NCI-H1930 (cell line): ENCODE measurements at places on chromosomes 2 and 18.

- no peak for DNase-seq
Measured at GRCh38 chr2:224025874-224026273, 13.2 kb downstream of the SERPINE2 start.

GRCh38 chr2:1402064-1402463 lies 11.2 kb upstream of the TPO start:
- DNase-seq = no peak

GRCh38 chr2:11050565-11050964 lies 104.7 kb upstream of the SLC66A3 start:
- no peak for DNase-seq

- DNase-seq = no peak
Measured at GRCh38 chr2:46003903-46004473, 293.2 kb upstream of the EPAS1 start.

GRCh38 chr18:66795051-66795450 lies 191.2 kb upstream of the CDH19 start:
- DNase-seq = no peak

- DNase-seq = no peak
Measured at GRCh38 chr2:224885836-224886547, 156.3 kb downstream of the DOCK10 start.
